ENCODE measurements at places on chromosomes 13 and 19.

GRCh38 chr13:27487776-27488175 is 37.4 kb upstream of the MTIF3 start:
- no peak for DNase-seq

GRCh38 chr19:2048104-2048958 is 2.7 kb downstream of the MKNK2 start:
- no peak for DNase-seq

GRCh38 chr13:95516021-95516420 is 36.5 kb upstream of the CLDN10 start:
- DNase-seq = no peak

DNA sequence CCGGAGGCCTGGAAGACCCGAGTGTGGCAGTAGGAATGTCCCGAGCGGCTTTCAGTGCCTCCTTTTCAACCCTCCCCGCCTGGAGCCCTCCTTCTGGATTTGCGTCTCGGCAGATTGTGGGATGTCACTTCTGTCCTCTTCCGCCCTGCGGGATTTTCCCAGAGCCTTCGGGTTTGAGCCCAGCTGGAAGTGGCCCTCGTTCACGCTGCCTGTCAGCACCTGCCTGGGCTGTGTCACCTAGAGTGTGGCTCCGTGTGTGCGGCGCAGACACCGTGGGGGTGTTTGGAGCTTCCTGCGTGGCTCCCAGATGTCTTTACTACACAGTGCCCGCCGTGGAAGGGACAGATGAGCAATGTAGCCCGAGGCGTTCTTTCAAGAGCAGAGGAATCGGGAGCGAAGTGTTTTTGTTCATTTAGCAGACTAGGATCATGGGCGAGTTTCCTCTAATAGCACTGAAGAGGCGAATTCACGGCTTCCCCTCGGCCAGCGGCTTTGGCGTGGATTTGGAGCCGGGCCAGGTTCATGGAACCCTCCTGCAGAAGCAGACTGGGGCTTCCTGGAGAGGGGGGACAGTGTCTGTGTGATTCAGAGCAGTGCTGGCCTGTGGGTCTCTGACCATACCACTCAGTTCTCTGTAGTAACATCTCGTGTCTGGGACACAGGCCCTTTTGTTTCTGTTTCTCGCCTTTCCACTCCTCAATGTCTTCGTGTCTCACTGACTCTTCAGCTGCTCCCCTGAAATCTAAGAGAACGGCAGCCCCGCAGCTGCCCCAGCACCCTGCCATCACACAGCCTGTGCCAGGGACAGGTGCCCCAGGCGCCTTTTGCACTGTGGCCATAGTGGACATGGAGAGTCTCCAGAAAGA is 68.0 kb downstream of the KDM4B start:
- DNase-seq = no peak

DNA sequence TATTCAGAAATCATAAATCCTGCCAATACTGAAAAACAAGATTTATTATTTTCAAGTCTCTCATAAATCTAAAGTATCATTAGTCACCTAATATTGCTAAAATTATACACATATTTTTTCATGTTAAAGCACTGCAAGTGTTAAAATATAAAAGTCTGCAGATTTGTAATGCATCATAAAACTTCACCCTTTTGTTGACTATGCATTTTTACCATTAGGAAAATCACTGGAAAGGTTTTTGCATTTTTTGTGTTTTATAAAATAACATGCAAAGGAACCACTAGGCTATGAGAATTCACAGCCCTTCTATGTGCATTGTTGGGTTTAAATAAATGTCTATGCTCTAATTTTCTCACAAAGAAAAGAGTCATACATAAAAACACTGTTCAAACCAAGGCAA is 407.3 kb downstream of the DACH1 start:
- DNase-seq = no peak

DNA sequence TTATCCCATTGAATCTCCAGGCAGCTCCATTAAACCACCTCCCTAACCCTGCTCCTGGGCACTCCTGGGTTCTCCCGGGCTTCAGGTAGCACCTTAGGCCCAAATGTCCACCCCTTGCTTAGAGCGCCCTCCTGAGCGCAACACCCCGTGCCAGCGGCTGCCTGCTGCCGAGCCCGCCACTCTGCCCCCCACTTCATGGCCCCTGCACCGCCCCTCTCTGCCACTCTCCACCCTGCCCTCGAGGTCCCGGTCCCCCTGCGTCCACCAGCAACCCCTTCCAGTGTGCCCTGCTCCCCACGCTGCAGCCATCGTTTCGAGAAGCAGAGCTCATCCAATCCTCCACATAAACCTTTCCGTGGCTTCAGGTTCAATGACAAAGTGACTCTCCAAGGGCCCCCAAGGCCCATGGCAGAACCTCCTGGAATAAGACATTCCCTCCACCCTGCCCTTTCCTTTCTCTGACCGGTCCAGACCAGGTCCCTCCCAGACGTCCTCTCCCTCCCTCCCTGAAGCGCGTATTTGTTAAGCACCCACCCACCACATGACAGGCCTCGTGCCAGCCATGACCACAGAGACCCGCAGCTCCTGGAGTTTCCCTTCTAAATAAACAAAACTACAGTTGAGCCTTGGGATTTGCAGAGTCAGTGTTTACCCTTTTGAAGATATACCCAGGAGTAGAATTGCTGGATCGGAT is 66.6 kb downstream of the ARHGEF18 start:
- no peak for DNase-seq

- peak; percentile 49 for DNase-seq
These were observed 1.6 kb downstream of the TNFSF9 start for GRCh38 chr19:6532244-6532999.

GRCh38 chr13:85738696-85739320 is 60.4 kb downstream of the SLITRK6 start:
- DNase-seq = no peak

- DNase-seq = no peak
These were observed 13.7 kb upstream of the GPR183 start for GRCh38 chr13:99320693-99321481.

DNA sequence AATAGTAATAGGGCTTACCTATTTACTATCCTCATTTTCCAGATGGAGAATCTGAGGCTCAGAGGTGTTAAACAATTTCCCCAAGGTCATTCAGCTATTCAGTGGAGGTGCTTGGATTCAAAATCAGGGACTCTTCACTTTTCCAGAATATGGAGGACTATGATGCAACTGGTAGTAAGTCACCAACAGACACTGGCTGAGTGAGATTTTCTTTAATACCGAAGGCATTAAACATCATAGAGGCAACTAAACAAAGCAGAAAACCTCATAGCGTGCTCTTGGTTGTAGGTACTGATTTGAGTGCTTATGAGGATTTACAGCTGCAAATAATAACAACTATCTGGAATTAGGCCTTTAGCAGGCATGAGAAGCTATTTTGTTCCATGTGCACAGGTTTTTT is 134.4 kb downstream of the DLEU7 start:
- no peak for DNase-seq

- DNase-seq = no peak
These were observed 1.5 kb downstream of the TCF3 start for GRCh38 chr19:1650650-1651567.

DNA sequence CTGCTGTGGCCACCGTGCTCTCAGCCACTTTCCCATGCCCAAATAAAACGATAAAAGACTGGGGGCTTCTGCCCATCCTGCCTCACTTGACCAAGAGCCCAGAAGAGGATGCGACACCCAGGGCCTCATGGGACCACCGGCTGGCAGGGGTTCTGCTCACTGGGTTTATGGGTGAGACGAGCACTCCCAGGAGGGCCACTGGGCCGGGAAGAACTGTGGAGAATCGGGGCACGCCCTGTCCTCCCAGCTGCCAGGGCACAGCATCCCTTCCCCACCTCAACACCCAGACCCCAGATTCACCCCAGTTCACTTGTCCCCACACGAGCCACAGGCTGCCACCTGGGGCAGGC is 4.7 kb upstream of the F10 start:
- no peak for DNase-seq

- no peak for DNase-seq
These were observed 826.9 kb downstream of the UQCRFS1 start for GRCh38 chr19:28386066-28386465.

GRCh38 chr19:21269813-21270212 is 59.4 kb downstream of the ZNF708 start:
- no peak for DNase-seq

DNA sequence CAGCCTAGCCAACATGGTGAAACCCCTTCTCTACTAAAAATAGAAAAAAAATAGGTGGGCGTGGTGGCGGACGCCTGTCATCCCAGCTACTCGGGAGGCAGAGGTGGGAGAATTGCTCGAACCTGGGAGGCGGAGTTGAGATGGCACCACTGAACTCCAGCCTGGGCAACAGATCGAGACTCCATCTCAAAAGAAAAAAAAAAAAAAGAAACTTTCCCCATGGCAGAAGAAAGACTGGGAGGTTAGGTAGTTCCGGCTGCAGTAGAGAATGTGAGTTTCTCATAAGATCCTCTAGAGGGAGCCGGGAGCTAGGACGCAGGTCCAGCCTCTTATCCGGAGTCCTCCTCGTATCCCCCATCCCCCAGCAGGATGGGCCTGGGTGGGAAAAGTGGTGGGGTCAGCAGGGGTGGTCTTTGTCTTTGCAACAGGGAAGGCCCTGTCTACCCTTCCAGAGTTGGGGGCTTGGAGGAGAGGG is 13.2 kb upstream of the CREB3L3 start:
- peak; percentile 71 for DNase-seq

GRCh38 chr19:12800923-12801465 is 606 bp downstream of the PRDX2 start:
- peak; percentile 65 for DNase-seq

DNA sequence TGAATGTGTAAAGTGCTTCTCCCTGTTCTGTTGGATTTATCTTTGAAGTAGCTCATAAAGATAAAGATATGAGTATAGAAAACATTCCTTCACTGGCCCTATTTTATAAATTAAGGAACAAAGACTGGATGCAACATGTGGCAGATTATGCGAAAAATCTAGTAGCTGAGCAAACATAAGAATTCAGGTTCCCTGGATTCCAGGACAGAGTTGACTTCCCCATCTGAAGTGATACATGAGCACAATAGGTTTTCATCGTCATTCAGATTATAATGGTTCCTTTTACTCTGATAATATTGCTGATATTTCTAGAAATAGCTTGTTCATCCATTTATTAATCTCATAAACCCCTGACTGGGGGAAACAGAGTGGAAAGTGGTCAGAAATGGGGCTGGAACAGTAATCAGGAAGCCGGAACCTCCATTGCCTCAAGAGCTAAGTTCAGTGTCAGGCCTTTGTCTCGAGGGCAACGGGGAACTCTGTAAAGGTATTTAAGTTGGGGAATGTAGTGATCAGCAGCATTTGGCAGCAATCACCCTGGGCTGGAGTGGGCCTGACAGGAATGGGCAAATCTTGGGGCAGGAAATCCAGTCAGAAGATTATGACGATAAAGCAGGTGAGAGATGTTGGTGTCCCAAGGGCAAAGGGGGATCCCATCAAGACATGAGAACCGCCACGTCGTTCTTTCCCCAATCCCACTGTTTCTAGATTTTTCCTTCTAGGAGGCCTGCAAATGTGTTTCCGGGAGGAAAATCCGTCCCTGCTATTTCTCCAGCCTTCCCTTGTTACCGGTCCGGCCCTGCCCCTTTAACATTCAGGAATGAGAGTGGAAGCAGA is 232.5 kb upstream of the SERP2 start:
- no peak for DNase-seq

DNA sequence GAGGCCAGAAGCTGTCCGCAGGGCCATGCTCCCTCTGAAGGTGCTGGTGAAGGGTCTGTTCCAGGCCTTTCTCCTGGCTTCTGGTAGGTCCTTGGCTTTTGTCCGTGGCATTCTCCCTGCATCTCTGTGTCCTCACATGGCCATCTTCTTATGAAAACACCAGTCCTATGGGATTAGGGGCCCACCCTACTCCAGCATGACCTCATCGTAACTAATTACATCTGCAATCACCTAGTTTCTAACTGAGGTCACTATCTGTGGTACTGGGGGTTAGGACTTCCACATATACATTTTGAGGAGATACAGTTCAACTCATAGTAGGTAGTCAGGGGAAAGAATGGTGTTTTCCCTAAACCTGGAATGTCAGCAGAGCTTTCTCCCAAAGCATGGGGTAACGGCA is 3.1 kb downstream of the C13orf42 start:
- DNase-seq = no peak

GRCh38 chr13:114259974-114260373 is 21.4 kb upstream of the UPF3A start:
- no peak for DNase-seq

- no peak for DNase-seq
These were observed 195.2 kb downstream of the TSHZ3 start for GRCh38 chr19:31154021-31154420.

- peak; percentile 64 for DNase-seq
These were observed 15.5 kb downstream of the KASH5 start for GRCh38 chr19:49403404-49404187.

DNA sequence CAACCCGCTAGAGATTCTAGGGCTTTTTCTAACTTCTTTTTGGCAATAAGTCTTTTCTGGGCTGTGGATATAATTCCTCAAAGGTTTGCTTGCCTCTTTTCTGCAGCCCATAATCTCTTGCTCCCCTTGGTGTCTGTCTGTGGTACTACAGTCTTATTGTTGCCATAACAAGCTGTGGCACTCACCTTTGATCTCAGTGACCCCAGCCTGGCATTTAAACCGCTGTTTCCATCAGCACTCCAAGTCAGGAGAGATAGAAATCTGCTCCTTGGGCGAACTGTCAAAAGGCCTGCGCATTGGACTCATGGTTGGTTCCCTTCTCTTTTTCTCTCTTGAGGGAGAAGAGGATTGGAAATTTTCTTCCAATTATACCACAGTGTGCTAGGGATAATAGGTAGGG is 14.5 kb upstream of the MPHOSPH8 start:
- peak; percentile 52 for DNase-seq

- DNase-seq = no peak
These were observed 8.4 kb downstream of the B3GNT3 start for GRCh38 chr19:17803264-17803896.

DNA sequence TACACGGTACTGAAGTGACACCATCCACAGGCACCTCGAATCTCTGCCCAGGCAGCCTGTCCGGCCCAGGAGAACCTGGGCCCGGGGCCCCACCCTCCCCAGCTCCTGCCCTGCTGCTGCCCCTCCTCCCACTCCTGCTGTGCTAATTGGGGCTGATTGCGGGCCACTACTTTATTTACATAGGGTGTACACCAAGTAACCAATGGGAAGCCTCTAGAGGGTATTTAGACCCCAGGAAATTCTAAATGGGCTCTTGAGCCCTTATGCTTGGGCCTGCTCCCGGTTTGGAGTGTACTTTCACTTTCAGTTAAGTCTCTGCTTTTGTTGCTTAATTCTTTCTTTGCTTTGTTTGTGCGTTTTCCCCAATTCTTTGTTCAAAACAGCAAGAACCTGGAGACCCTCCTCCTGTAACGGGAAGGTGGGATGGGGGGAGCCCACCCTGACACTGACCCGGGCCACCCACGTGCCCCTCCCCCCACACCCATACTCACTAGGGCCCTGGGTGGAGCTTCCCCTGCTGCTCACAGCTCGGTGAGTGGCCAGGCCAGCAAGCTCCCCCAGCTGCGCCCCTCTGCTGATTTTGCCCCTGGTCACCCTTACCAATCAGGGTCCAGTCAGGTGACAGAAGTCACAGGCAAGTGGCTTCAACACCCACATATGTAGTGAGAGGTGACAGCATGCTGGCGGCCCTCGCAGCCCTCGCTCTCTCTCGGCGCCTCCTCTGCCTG is 9.4 kb downstream of the SCGB2B2 start:
- DNase-seq = no peak

- DNase-seq = no peak
These were observed 14.2 kb upstream of the ANGPTL8 start for GRCh38 chr19:11225172-11225571.

GRCh38 chr13:103873725-103874124 is 807.5 kb upstream of the SLC10A2 start:
- DNase-seq = no peak

Measured in ecto neural progenitor cell (in vitro differentiated cells).